ENCODE measurements at places on chromosomes 6 and 20. TPM values are rescaled to one million over a fixed set of nuclear protein-coding genes. Genes with fewer than 3 reads are reported as not detected.
A peak's percentile ranks its signal among the peaks of the same experiment; 100 is the strongest.

DNA sequence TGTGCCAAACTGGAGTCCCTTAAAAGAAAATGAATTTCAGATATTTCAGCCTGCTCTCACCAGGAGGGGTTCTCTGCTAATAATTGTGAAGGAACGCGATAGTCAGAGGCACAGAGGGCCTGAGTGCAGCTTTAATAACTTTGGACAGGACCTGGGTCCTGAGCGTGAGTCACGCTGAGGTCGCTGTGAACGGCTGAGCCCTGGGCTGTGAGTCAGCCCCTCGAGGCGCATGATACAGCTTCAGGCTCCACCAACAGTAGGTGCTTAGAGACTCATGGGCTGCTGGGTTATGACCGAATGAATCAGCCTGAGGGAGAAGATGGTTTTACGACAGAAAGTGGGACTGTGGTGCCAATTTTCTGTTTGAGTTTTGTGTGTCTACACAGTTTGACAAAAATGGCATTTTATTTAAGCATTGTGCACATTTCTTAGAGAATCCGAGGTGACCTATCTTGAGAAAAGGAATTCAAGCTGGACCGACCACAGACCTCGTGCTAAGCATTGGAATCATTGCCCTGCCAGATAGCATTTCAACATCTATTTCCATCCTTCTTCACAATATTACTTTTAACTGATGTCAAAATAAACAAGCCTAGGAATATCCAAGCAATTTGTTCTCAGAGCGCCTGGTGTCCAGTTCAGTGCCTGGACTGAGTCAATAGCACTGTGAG, 183.0 kb downstream of the THBS2 start:
- DNase-seq, result peak; percentile 89

GRCh38 chr6:142356201-142356883, 54.5 kb downstream of the ADGRG6 start:
- no peak for DNase-seq

DNA sequence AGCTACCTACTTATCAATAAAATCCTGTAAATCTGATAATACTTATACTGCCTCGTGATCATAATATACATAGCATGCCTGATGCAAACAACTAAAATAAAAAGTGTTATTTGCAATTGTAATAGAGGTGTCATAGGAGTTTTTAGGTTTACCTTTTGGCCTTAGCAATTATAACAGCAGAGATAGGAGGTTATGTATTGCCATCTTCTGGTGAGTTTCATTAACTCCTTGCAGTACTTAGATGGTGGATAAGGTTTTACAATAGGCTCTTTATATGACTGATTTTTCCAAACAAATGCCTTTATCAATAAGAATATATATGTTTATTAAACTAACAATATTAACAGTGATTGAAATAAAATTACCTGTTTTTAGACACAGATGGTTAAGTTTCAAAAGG, 27.8 kb upstream of the MYCT1 start:
- no peak for DNase-seq

DNA sequence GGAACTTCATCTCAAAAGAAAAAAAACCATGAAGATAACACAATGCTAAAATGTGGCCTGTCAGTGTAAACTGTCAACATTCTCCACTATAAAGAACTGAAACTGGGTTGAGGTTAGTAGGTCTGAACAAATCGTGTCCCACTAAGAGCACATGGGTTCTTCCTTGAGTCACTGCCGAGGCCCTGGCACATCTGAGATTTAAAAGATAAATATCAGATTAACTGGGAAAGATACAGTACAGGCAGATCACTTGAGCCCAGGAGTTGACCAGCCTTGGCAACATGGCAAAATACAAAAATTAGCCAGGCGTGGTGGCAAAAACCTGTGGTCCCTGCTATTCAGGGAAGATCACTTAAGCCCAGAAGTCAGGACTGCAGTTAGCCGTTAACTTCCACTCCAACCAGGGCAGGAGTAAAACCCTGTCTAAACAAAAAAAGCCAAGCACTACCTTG, 5.6 kb downstream of the EEF1A1 start:
- no peak for DNase-seq

- DNase-seq, result no peak
These were observed 9.1 kb downstream of the BCAS1 start for GRCh38 chr20:54061101-54061881.

GRCh38 chr20:53565254-53565653, 28.4 kb downstream of the ZNF217 start:
- DNase-seq, result no peak

- DNase-seq, result no peak
These were observed 24.4 kb downstream of the PLCB1 start for GRCh38 chr20:8156235-8157079.

Gene MDFI
- total RNA-seq, result 0.53 TPM

Gene RNASET2
- total RNA-seq, result 8.4 TPM

Gene PLA2G7
- total RNA-seq, result 0.66 TPM

Gene HACE1
- 4.5 TPM for total RNA-seq

All from psoas muscle (tissue), 8 donors.